Thymus (tissue), 14 donors: ENCODE measurements at places on chromosomes 1 and 21. TPM values are rescaled to one million over a fixed set of nuclear protein-coding genes. Genes with fewer than 3 reads are reported as not detected.

Gene SLC25A34
- 0.42 TPM for total RNA-seq

Gene PFKL
- total RNA-seq: 49.6 TPM

Gene PALMD
- 7.4 TPM for total RNA-seq

Gene CELA2A
- 0.14 TPM for total RNA-seq

Gene PLA2G2F
- 0.47 TPM for total RNA-seq
